ENCODE measurements at places on chromosomes 11 and 22.

GRCh38 chr11:114180301-114181055 is 115.7 kb upstream of the NNMT start:
- DNase-seq, result no peak

GRCh38 chr11:34481307-34481706 is 32.3 kb downstream of the ELF5 start:
- DNase-seq, result no peak

GRCh38 chr11:9700105-9700801 is 36.4 kb downstream of the SWAP70 start:
- DNase-seq, result no peak

- DNase-seq, result no peak
Measured at GRCh38 chr22:44603767-44604166, 98.2 kb upstream of the PRR5 start.

DNA sequence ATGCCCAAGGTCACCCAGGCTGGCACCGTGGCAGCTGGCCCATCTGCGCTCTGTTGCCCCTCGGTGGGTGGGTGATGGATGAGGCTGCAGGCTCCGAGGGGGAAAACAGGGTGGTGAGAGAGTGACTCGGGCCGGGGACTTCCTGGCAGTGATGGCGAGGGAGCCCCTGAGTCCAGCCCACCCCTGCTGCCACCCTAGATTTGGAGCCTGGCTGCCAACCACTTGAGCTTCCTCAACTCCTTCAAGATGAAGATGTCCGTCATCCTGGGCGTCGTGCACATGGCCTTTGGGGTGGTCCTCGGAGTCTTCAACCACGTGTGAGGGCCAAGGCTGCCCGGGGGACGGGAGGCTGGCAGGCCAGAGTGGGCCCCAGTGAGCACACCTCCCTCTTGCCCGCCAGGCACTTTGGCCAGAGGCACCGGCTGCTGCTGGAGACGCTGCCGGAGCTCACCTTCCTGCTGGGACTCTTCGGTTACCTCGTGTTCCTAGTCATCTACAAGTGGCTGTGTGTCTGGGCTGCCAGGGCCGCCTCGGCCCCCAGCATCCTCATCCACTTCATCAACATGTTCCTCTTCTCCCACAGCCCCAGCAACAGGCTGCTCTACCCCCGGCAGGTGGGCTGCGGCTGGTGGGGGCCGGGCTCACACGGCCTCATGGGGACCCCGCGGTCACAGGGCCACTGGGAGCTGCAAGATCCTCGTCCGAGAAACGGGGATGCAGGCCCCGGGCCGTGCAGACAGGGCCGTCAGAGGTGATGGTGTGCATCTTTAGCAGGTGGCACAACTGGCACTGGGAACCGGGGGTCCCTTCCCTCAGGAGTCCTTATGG is 10.1 kb downstream of the TCIRG1 start:
- DNase-seq, result no peak

DNA sequence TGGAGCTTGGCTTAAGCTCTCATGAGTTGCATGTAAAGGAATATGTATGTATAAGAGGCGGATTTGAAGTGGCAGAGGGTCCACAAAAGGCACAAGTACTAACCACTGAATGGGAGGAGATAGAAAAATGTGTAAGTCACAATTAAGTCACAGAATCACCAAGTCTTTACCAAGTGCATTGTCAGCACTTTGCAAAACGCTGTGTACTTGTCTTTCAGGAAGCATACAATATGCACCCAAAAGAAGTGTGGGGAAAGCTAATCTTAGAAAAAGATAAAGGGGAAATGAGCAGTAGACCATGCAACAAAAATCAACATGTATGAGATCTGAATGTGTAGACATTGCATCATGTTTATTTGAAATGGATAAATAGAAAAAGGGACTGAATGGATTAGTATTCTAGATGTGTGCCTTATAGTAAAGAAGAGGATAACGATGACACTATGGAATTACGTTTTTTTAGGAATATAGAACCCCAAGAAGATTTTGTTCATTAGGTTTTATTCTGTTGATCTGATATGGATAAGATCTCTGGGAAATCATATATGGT is 4.5 kb downstream of the CNTF start:
- DNase-seq, result no peak

- no peak for DNase-seq
Measured at GRCh38 chr11:128917144-128917724, 25.4 kb downstream of the TP53AIP1 start.

- no peak for DNase-seq
Measured at GRCh38 chr22:48488611-48489511, 1338.8 kb downstream of the BRD1 start.

DNA sequence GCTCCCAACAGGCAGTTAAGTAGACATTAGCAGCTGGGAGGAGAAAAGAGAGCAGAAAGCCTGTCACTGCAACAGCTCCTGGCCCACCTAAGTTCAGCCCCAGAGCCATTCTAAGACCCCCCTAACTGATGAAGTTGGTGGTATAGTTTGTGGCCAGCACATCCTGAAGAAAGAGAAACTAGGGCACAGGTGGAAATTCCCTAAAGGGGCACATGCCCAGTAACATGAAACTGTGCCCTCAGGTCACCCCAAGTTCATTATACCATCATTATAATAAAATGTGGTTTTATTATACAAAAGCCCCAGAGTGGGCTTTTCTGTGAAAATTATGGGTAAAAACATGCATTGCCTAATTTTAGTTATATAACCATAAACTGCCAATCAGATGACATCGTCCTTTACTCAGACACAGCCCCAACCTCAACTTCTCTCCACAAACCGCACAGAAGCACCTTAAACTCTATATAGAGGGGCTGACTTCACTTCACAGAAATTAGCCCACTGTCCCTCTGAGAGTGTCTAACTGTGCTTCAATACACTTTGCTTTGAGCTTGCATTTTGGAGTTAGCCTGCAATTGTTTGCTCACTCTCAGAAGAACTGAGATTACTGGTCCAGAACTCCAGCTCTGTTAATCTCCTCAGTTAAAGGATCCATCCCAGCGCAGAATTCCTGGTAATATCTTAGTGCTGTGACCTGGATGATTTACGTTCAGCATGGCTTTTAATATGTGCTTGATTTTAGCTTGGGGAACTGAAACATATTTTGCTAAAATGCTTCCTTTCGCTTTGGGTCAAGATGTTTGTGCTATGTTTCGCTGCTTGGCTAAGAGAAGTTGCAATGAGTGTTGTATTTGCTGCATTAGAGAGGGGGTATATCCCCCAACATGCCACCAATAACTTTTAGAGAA is 1.8 kb upstream of the APOL3 start:
- no peak for DNase-seq

Data from T-helper 2 cell (primary cell).